Activated T-helper 17 cell treated with anti-CD3 and anti-CD28 coated beads, Interleukin-2, amount 50 U/mL, for 72 hours (primary cell): ENCODE measurements at places on chromosomes 4 and X. TPM values are rescaled to one million over a fixed set of nuclear protein-coding genes. Genes with fewer than 3 reads are reported as not detected.

TBX22 gene
- total RNA-seq: not detected

AR gene
- not detected for total RNA-seq

GAGE12H gene
- total RNA-seq: not detected

EFHC2 gene
- total RNA-seq: 0.15 TPM

TSPYL2 gene
- 134 TPM for total RNA-seq

TBC1D8B gene
- total RNA-seq: 0.84 TPM
